SHP77 (cell line): ENCODE measurements at places on chromosomes 11 and 22.

DNA sequence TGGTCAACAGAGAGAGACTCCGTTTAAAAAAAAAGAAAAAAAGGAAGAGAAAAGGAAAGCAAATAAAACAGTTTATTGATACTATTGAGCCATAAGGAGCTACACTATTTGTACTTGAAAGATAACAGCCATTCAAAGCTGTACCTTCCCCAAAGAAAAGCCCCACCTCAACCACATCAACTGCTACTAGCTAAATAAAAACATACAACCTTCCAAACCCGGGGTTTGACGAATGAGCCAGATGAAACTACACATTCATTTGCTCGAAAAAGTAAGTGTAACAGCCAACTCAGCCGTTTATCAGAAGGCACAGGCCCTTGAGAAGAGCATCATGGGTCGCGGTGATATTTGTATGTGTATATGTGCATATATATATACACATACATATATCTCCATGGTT, 78.4 kb downstream of the SIK3 start:
- DNase-seq = no peak

DNA sequence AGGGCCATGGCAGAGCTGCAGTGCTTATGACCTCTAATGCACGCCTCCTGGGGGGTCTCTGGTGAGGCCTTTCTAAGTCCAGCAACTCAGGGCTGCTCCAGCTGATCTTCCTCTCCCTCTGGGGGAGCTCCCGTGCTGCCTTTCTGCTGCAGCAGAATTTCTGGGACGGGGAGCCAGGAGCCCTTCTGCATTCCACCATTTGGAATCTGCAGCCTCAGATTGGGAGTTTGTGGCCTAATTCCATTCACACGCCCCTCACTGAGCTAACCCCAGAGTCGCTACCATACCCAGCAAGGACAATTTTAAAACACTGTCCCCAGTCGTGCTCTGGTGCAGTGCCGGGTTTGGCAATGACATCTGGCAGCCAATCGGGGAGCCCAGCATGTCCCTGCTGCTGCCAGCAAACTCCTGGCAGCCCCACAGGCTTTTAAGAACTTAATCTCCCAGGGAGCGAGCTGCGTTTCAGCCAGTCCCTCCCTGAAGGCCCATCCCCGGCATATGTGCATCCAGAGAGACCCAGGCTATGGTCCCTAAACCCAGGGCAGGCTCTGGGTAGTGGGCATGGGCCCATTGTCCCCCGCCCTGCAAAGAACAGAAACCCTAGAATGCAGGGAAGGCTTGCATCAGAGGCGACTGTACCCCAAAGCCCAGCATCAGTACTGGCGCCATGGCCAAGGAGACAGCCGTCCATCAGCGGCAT, 4.7 kb downstream of the SHANK2 start:
- no peak for DNase-seq

DNA sequence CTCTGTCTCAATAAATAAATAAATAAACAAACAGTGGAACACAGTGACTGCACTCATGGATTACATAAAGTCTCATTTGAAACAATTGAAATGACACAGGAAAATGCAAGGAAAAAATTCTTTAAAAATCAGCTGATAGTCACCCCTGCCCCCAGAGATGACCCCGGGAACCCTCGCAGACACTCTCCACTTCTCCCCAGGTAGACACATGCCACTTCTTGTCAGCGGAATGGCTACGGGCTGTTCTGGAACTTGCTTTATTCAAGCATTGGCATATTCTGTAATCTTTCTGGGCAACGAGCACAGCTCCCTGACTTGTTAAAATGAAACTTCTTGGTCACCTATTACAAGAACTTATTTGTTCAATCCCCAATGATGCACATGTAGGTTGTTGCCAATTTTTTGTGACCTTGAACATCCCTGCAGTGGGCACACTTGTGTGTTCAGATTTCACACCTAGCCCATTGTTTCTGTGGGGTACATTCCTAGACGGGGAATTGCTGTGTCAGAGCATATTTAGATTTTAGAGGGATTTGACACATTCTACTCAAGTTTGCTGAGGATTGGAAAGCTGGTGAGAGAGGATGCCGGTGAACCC, 32.8 kb downstream of the MYEOV start:
- no peak for DNase-seq

GRCh38 chr11:1896923-1897322, 5.2 kb upstream of the PRR33 start:
- no peak for DNase-seq

- DNase-seq = no peak
Measured at GRCh38 chr22:27159016-27159415, 501.6 kb downstream of the MIAT start.

DNA sequence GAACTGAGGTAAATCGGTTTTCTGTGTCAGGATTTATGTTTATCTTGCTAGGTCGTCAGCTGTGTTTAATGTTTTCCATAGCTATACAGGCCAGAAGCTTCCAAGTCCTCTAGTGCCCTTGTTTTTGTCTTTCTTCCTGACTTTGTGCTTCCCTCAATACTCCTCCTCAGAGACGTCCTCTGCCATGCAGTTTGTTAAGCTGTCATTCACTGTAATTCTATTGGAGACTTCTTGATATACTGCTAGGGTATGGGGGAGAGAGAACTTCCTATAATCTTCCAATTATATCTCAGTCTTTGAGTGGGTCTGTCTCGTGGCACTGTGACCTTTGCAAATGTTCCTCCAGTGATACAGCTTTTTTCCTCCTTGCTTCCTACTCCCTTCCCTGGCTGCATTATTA, 327.3 kb upstream of the ANO5 start:
- no peak for DNase-seq

GRCh38 chr22:42990131-42990838, 24.7 kb downstream of the PACSIN2 start:
- DNase-seq = no peak

DNA sequence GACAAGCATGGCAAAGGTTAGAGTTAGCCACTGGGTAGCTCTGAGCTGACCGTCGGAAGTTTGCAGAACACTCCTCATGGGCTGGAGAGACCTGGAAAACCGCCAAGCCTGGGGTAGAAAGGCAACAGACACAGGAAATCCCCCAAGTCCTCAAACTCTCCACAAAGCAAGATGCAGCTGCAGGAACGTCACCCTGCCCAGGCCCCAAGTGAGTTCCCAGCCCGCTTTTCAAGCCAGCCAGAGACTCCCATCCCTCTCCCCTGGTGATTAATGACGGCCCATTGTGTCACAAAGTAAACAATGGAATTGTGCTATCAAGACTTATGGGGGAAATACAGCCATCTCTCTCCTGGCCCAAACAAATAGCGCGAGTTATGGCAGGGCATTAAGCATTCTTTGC, 633.0 kb downstream of the TBC1D22A start:
- DNase-seq = peak; percentile 94

GRCh38 chr22:29219881-29220670, 14.4 kb downstream of the EMID1 start:
- DNase-seq = no peak

DNA sequence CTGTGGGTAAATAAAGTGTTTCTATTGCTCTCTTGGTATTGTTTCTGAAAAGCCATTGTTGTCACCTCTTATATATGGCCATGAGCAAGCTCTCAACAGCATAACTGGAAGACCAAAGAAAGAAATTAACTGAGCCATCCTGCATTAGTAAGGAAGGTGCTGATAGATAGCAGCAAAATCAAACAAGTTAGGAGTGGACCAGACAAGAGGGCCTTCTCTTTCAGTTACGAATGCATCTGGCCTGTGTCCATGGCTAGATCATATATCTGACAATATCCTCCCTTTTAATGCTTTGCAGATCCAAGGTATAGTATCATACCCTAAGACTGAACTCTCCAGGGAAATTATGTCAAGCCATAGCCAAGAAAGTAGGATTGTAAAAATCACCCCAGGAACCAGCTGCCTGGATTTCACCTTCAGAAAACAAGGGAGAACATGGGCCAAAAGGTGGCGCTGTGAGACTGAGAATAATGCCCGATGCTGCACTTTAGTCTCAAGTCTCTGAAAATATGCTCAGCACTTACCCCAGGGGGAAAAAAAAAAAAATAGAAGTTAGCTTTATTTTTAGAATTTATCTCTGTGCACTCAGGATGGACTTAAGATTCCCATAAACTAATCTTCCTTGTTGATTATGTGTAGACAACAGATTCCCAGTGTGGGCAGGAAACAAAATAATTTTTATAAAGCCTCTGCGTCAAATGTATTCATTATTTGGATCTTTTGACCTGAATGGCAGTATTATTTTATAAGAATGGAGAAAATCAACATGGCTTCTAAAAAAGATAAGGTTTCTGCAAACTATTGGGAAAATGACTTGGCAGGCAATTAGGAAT, 415.1 kb downstream of the ETS1 start:
- DNase-seq = peak; percentile 57
